PC-9 (cell line): ENCODE measurements at places on chromosomes 12 and 14.

DNA sequence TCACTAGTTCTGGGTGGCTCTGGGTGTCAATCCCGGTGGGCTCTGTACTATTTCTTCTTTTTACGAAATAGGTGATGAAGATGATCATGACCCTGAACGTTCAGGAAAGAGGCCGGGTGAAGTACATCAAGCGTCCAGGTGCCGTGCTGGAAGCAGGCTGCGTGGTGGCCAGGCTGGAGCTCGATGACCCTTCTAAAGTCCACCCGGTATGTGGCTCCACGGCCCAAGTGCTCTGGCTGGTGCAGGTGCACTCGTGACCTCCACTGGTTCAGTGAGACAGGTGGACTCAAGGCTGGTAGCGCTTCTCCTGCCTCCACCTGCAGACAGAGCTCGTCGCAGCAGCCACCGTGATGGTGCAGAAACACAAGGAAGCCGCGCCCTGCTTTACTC lies 85.1 kb downstream of the ACACB start:
- no peak for DNase-seq

- peak; percentile 16 for DNase-seq
These were observed 1.6 kb upstream of the TXNRD1 start for GRCh38 chr12:104213952-104214351.

DNA sequence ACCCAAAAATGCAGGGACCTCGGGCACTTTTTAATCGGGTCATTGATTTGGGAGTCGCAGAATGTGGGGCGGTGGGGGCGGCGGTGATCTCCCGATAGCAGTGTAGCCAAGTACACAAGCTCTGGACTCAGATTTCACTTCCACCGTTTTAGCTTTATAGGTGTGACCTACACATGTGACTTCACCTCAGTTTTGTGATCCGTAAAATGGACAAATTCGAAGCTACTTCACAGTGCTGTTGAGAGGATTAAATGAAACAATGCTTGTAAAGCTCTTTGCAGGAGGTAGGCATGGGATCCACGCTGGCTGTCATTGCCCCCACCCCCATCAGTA lies 478 bp downstream of the RITA1 start:
- no peak for DNase-seq

DNA sequence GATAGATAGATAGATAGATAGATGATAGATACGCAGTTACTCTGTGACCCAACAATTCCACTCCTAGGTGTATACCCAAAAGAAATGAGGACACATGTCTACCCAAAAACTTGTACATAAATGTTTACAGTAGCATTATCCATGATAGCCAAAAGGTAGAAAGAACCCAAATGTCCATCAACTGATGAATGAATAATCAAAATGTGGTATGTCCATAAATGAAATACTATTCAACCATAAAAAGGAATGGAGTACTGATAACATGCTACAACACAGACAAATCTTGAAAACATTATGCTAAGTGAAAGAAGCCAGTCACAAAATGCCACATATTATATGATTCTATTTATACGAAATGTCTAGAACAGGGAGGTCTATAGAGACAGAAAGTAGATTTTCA lies 36.1 kb upstream of the LRP6 start:
- no peak for DNase-seq

DNA sequence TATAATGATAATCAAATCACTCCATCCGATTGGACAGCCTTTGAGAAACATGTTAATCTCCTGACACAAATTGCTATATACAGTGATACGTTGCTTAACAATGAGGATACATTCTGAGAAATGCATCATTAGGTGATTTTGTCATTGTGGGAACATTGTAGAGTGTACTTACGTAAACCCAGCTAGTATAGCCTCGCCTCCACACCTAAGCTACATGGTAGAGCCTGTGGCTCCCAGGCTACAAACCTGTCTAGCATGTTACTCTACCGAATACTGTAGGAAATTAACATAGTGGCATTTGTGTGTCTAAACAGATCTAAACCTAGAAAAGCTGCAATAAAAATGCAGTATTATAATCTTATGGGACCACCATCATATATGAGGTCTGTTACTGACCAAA lies 128.6 kb upstream of the PWP1 start:
- no peak for DNase-seq

GRCh38 chr14:44720707-44721106 lies 213.6 kb upstream of the FSCB start:
- no peak for DNase-seq

DNA sequence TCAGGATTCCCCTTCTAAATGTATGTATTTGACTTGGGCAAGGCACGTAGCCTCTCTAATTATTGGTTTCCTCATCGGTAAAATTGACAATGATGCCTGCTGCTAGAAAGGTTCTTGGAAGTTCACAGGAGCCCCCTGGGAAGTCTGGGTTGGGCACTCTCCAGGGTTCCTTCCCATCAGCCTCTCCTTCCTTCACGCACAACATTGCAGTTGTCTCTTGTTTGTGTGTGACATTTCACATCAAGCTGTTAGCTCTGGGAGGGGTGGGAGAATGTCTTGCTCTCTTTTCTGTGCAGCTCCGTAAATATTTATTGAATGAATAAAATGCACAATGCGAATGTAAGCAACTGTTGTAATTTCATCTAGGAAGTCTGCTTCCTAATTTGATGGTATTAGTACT lies 153.2 kb upstream of the PRICKLE1 start:
- no peak for DNase-seq

- no peak for DNase-seq
These were observed 162.1 kb downstream of the OTOGL start for GRCh38 chr12:80261403-80261802.
